ENCODE measurements at places on chromosomes 12 and 14.
A peak's percentile ranks its signal among the peaks of the same experiment; 100 is the strongest.

- peaks cover 17% of the 10 kb centered on the region for H3K4me1 ChIP-seq
- H3K4me3 ChIP-seq, result peak overlapping the region; percentile 79
- peak overlapping the region; percentile 46 for H3K27ac ChIP-seq
- H3K36me3 ChIP-seq, result peaks cover 7% of the 10 kb centered on the region
Measured at GRCh38 chr14:74302152-74302628, 544 bp downstream of the ABCD4 start.

GRCh38 chr12:54420766-54421144 is 1.7 kb upstream of the ITGA5 start:
- no peaks in the 10 kb centered on the region for H3K36me3 ChIP-seq
- peak overlapping the region; percentile 11 for H3K27ac ChIP-seq
- H3K27me3 ChIP-seq, result no peaks in the 10 kb centered on the region
- DNase-seq, result no peak

- H3K27me3 ChIP-seq, result no peaks in the 10 kb centered on the region
- H3K27ac ChIP-seq, result no peak overlapping the region
- H3K36me3 ChIP-seq, result no peaks in the 10 kb centered on the region
- no peak overlapping the region for H3K4me3 ChIP-seq
Measured at GRCh38 chr12:108066583-108067577, 62.2 kb upstream of the WSCD2 start.

GRCh38 chr14:95125221-95125620 is 32.1 kb downstream of the DICER1 start:
- no peaks in the 10 kb centered on the region for H3K27me3 ChIP-seq
- no peak overlapping the region for H3K4me3 ChIP-seq
- no peak overlapping the region for H3K27ac ChIP-seq
- peaks cover 9% of the 10 kb centered on the region for H3K36me3 ChIP-seq
- H3K4me1 ChIP-seq, result no peaks in the 10 kb centered on the region

GRCh38 chr12:2453076-2453760 is 341.6 kb upstream of the FKBP4 start:
- no peaks in the 10 kb centered on the region for H3K36me3 ChIP-seq
- H3K27ac ChIP-seq, result no peak overlapping the region
- DNase-seq, result no peak
- H3K4me1 ChIP-seq, result no peaks in the 10 kb centered on the region
- no peaks in the 10 kb centered on the region for H3K27me3 ChIP-seq
